ENCODE measurements at places on chromosomes 1 and 21. TPM values are rescaled to one million over a fixed set of nuclear protein-coding genes. Genes with fewer than 3 reads are reported as not detected.

GSTM1 gene
- not detected for total RNA-seq

RNF207 gene
- 0.44 TPM for total RNA-seq

KIAA0040 gene
- not detected for total RNA-seq

TMPRSS15 gene
- 5.7 TPM for total RNA-seq

S100A1 gene
- total RNA-seq: 132 TPM

TNFSF18 gene
- total RNA-seq: not detected

CD34 gene
- not detected for total RNA-seq

S100A7A gene
- not detected for total RNA-seq

KRTAP19-1 gene
- total RNA-seq: not detected

ERI3 gene
- 131 TPM for total RNA-seq

VWA5B1 gene
- total RNA-seq: not detected

VANGL2 gene
- 3.0 TPM for total RNA-seq

PLXNA2 gene
- 0.92 TPM for total RNA-seq

TAF12 gene
- total RNA-seq: 33.8 TPM

PDC gene
- total RNA-seq: not detected

BRINP2 gene
- not detected for total RNA-seq

ESRRG gene
- not detected for total RNA-seq

HMGN2 gene
- 366 TPM for total RNA-seq

FGR gene
- not detected for total RNA-seq

Data from G401 (cell line).